LHCN-M2 (cell line): ENCODE measurements at places on chromosomes 6 and 20. TPM values are rescaled to one million over a fixed set of nuclear protein-coding genes. Genes with fewer than 3 reads are reported as not detected.
A peak's percentile ranks its signal among the peaks of the same experiment; 100 is the strongest.

OTOR gene
- not detected in 2 replicates for total RNA-seq

SLC13A3 gene
- total RNA-seq: 0.17 TPM in 1 of 2 replicates, not detected in the other

CRYBG1 gene
- 43.6 and 48.6 TPM in 2 replicates for total RNA-seq

BAG2 gene
- total RNA-seq: 16.3 and 19.6 TPM in 2 replicates

SSTR4 gene
- total RNA-seq: not detected in 2 replicates

NHLRC1 gene
- total RNA-seq: 1.5 and 3.3 TPM in 2 replicates

COQ3 gene
- 5.3 and 8.5 TPM in 2 replicates for total RNA-seq

DNA sequence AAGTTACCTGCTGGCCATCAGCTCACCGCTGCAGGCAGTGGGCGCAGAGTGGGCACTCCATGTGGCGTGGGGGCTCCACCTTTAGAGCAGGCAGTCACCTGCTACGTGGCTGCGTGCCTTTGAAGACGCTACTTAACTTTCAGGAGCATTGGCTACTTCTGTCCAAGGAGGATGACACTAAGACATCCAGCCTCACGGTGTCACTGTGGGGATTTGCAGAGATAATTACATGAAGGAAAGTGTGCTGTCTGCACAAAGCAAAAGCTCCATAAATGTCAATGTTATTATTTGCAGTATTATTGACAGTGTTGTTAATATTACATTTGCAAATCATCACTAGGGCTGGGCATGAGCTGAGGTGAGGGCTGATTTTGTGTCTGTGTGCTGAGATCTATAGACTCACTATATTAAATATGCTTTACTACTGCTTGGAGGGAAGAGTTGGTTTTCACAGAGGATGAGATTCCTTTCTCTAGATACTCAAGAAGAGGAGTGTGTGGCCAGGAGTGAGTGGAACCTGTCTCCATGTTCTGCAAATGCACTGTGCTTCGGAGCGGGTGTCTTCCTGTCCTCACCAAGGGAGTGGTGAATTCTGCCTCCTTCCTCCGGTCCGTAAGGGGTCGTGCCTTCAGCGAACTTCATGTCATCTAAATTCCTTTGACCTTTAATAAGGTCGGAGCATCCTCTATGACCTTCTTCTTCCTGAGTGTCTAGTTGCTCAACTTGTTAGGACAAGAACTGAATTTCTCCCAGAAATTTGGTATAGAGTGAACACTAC is 165.8 kb upstream of the SYNDIG1 start:
- DNase-seq: no peak

DNA sequence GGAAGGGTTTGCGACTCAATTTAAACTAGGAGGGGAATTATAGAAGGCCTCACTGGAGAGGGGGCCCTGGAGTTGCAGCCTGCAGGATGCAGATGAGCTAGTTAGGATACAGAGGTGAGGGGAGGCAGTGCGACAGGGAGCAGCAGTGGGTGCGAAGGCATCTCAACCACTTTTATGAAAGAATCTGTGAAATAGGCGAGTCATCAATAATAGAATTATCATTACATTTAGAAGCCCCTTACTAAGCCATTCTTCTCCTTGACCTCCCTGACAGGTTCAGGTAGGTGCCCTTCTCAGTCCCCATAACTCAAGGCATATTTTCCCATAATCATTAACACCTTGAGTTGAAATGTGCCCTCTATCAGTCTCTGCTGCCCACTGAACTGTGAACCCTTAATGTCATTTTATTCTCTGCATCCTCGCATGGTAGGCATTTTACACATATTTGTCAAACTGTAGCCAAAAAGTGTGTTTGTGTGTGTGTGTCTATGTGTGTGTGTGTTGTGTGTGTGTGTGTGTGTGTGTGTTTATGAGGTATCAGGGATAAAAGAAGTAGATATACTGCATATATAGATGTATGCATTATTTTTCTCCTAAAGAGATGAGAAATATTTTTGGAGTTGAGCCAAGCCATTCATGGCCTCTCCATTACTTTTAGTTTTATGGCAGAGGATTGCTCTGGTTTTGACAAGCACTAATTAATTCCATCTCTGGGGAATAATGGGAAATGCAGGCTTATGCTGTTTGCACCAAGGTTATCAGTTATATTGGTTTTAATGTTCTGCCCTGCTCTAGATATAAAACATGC is 898.8 kb downstream of the KIF16B start:
- no peak for DNase-seq

DNA sequence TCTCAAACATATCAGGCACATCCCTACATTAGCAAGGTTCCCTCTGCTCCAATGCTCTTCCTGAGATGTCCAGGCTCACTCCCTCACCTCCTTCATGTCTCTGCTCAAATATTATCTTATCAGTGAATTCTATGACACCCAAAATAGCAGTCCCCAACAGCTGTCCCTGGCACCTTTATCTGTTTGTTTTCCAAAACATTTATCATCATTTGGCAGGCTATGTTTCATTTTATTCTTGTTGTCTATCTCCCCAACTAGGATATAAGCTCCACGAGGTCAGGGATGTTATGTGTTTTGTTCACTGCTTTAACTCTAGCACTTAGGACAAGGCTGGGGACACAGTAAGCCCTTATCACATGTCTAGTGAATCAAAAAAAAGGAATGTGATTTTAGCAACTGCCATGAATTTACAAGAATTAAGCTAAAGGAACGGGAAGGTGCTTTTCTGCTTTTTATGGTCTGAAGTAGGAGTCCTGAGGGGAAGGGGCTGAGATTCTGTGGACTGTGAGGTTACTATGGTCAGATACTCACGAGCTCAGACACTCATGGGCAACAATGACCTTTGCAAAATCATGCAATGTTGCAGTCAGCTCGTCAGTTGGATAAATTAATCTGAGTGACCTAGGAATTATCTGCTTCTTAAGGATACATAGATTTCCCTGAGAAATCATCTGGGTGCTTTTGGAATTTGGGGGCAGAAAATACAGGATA is 1.9 kb upstream of the IL22RA2 start:
- DNase-seq: no peak

GRCh38 chr6:13859871-13860555 is 45.7 kb upstream of the MCUR1 start:
- no peak for DNase-seq

GRCh38 chr6:44073612-44074438 is 53.4 kb downstream of the MRPL14 start:
- peak; percentile 38 for DNase-seq

GRCh38 chr6:20642441-20642840 is 108.2 kb downstream of the CDKAL1 start:
- no peak for DNase-seq

DNA sequence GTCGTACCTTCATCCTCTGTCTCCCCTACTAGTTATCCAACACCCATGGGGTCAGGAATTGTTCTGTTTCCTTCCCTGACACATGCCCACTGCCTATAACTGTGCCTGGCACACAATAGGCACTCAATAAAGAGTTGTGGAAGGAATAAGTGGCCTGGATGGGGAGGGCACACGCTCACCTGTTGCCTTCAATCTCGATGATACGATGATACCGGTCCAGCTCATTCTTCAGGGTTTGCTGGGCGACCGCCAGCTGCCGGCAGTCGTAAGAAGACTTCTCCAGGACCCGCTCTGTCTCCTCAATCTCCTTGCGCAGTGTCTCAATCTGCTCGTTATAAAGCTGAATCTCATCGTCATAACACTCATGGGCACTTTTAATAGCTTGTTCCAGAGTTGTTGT is 32.5 kb downstream of the BFSP1 start:
- peak; percentile 48 for DNase-seq

DNA sequence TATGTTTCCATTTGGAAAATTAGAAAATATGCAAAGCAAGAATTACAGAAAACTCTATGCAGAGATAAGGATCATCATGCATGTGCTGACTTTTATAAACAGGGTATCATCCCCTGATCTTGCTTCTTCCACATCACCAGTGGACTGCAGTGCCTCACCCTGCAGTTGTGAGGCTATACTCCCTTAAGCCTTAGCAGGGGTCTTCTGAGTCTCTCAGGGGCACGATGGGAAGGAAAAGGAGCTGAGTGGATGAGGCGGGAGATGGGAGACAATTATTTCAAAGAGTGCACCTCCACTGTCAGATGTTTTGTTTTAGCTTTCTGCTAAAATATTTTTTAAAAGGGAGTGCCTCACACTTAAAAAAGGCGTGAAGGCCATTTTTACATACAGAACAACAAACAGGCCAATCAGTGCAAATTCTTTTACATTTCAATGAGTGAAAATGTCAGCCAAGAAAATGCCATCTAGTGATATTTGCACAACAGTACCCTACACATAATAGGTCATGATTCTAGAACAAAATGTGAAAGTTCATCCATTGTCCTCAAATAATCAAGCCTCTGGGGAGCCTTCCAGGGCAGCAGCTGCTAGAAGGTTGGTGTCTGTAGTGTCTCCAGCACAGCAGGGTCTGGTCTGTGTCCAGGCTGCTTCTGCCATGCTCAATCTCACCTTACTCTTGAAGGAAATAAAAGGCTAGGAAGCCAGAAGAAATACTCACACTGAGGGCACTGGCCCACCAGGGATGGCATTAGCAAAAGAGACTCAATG is 13.2 kb upstream of the SERPINB9 start:
- DNase-seq: peak; percentile 17

GRCh38 chr6:111076024-111076695 is 11.1 kb upstream of the SLC16A10 start:
- no peak for DNase-seq

GRCh38 chr6:142773324-142773723 is 171.7 kb downstream of the HIVEP2 start:
- DNase-seq: no peak

DNA sequence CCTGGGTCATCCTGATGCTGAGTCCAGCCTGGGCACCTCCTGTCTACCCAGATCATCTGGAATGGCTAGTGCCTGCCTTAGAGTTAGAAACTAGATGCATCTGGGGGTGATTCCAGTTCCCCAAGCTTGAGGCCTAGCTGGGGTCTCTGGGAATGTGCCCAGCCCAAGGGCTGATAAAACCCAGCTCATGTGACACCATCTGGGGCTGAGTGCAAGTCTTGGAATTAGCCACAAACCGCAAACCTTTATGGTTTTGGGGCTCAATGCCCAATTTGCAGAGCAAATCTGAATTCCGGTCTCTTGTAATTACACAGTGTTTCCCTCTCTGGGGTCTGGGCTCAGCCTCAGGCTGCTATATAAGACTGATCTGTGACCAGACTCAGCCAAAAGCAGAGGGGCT is at the start of gene BPIFB4:
TSS of gene BPIFB4 (plus strand) at position 385 of the 400 bp plus-strand sequence. CDS start 1,884 bp downstream, outside the sequence.
- no peak for DNase-seq

DNA sequence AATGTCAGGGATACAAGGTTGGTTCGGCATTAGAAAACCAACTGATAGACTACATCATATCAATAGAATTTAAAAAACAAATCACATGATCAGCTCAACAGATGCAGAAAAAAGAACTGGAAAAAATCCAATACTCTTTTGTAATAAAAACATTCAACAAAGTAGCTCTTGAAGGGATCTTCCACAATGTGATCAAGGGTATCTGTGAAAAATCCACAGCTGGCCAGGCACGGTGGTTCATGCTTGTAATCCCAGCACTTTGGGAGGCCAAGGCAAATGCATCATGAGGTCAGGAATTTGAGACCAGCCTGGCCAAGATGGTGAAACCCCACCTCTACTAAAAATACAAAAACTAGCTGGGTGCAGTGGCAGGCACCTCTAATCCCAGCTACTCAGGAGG is 63.1 kb downstream of the ASCC3 start:
- peak; percentile 27 for DNase-seq

- no peak for DNase-seq
These were observed 19.2 kb downstream of the TRAM2 start for GRCh38 chr6:52557389-52558265.

DNA sequence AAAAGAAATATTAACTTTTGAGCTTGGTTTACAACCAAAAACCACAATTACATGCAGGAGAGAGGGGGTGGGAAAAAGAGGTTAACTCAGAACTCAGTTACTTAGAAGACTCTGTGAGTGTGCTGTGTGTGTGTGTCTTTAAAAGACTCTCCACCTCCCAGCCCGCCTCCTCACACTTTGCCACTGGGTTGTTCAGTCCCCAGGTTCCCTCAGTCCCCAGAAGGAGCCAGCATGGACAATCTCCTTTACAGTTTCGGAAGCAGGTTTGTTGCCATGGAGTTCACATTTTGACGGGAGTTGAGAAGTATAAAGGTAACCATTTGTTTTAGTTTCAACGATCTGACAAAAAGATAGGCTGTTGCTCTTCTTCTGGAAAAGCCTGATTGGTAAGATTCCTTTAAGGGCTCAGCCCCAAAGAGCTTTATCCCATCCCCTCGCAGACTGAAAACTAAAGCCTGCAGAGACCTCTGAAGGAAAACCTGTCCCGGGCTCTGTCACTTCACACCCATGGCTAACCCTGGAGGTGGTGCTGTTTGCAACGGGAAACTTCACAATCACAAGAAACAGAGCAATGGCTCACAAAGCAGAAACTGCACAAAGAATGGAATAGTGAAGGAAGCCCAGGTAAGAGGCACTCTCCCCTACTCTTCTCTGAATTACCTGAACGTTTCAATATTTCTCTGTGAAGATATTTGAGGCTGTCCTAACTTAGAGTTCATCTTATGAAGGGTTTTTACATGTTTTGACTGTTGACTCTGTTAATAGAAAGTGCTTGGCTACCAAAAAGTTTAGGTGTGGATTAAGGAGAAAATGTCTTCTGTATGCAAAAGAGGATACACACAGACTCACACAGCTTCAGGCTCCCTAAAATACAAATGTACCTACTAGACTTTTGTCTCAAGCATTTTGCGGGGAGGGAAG is at the start of gene SPTLC3:
TSS of gene SPTLC3 (plus strand) at position 212 of the 921 bp plus-strand sequence. CDS start at position 508, 296 bp downstream.
- peak; percentile 64 for DNase-seq

DNA sequence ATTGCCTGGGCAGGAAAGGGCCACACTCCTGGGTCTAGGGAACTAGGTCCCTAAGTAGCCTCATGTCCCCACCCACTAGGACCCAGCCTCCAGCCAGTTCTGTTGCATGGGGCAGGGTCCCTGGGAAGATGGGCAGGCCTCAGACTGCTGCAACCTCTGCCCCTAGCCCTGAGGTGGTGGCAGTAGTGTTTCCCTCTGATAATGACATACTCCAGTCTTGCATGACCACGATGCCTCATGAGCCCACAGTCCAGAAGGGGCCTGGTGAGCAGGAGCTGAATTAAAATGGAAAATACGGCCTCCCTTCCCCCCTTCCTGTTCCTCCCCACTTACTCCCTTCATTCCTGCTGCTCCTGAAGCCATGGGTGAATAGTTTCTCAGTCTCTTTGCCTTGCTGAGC is 36.0 kb upstream of the SCRT2 start:
- DNase-seq: no peak

DNA sequence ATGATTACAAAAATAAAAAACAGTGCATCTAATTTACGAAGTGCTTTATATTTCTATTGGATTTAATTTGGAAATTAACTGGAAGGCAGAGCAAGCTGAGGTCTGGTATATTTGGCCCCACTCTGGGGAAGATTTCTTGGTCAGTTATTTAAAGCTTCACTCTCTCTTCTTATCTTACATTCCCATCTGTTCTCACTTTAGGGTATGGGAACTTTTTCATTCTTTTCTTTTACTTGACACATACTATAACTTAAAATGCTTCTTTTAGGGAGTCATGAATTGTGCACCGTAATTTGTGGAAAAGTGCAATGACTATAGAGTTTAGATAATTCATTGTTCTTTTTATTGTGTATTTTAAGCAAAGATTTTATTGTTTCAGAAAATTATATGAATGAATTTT is 170.4 kb downstream of the BCKDHB start:
- no peak for DNase-seq

- peak; percentile 19 for DNase-seq
These were observed 56.3 kb upstream of the EYA4 start for GRCh38 chr6:133184798-133185372.

GRCh38 chr6:21406316-21406715 is 187.2 kb upstream of the SOX4 start:
- DNase-seq: no peak

GRCh38 chr20:11278461-11278860 is 604.7 kb upstream of the JAG1 start:
- no peak for DNase-seq

- DNase-seq: no peak
These were observed 35.7 kb downstream of the IGF2R start for GRCh38 chr6:160004419-160005175.

- DNase-seq: no peak
These were observed 64.8 kb upstream of the FOXQ1 start for GRCh38 chr6:1247056-1247455.
